A549 treated with CORT108297 at 1 μM for 4 hours (cell line): ENCODE measurements at places on chromosomes 13 and 19. TPM values are rescaled to one million over a fixed set of nuclear protein-coding genes. Genes with fewer than 3 reads are reported as not detected.

ZNF99 gene
- not detected in 5 replicates for total RNA-seq

MBD3L2 gene
- total RNA-seq = not detected in 5 replicates

CD70 gene
- total RNA-seq = 13.2 to 28.7 TPM (median 26.0 TPM) in 5 replicates

PLVAP gene
- not detected in 5 replicates for total RNA-seq

DPF1 gene
- total RNA-seq = 3.6 to 4.8 TPM (median 4.3 TPM) in 5 replicates

GPR12 gene
- not detected in 5 replicates for total RNA-seq

ERICH4 gene
- total RNA-seq = 0.09 TPM in 1 of 5 replicates, not detected in the others
